ENCODE measurements at places on chromosomes 5 and 9.

- DNase-seq: no peak
These were observed 25.8 kb downstream of the DIRAS2 start for GRCh38 chr9:90616806-90617205.

DNA sequence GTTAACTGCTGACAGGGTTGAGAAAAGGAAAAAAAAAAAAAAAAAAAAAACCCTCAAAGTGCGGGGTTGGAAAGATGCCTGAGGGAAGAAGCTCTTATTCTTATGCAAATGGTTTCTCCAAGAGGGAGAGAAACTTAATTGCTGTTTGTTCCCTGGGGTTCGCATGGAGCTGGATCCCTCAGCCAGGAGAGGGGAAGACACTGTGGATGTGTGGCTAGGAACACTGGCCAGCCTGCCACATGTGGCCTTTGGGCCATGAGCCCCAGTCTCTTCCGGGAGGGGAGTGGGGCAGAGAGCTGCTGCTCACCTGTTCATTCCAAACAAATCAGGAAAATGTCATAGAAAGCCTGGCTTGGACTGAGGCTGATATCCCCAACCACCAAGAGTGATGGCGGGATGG, 9.4 kb upstream of the SCGB3A2 start:
- DNase-seq: no peak

- peak; percentile 69 for DNase-seq
These were observed 391 bp upstream of the NRG2 start for GRCh38 chr5:140043508-140043872.

DNA sequence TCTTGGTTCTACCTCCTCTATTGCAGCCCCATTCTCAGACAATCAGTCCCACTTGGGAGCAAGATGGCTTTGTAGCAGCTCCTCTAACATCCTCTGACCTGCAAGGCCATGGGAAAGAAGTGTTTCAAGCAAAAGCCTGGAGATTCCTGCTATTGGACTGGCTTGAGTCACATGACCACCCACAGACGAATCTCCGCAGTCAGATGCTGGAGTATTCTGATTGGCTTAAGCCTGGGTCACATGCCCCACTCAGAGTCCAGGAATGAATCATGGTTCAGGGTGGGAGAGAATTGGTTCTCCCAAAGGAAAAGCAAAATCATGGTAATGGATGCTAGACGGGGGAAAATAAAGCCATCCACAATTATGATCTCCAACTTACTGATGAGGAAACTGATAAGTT, 22.6 kb upstream of the LMX1B start:
- DNase-seq: no peak

DNA sequence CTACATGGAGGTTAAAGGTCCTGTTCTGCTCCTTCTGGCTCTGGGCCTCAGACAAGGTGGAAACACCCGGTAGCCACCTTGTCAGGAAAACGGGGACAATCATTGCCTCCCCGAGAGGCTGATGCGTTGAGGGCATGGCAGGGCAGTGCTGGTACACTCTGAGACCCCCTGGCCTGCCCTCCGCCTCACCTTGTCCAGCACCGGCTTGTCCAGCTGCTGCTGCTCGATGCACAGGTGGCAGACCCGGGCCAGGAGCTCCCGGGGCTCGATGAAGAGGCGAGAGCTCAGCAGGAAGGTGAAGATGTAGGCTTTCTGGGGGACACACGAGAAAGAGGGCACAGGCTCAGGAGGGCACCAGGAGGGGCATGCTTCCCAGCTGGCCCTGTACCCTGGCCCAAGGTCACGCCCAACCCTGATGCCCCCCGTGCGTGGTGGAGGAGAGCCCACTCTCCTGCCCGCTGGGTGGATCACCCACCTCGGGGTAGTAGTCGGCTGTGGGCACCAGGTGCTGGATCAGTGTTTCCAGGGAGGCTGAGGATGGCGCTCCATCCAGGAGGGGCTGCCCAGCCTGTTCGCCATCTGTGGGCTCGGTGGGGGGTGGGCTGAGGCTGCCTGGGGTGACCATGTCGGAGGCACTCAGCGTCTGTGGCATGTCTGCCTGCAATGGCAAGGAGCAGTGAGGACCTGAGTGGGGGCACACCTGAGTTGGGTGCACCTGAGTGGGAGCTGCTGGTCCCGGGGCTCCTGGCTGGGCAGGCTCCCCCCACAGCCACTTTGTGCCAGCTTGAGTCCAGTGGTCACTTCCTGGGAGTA, 66.0 kb upstream of the RNF130 start:
- no peak for DNase-seq

Measured in GM20000 (cell line).